Lung microvascular endothelial cell (primary cell): ENCODE measurements at places on chromosomes 2 and 18. TPM values are rescaled to one million over a fixed set of nuclear protein-coding genes. Genes with fewer than 3 reads are reported as not detected.
A peak's percentile ranks its signal among the peaks of the same experiment; 100 is the strongest.

GRCh38 chr18:72727038-72727655, 140.6 kb downstream of the NETO1 start:
- DNase-seq = no peak

DNA sequence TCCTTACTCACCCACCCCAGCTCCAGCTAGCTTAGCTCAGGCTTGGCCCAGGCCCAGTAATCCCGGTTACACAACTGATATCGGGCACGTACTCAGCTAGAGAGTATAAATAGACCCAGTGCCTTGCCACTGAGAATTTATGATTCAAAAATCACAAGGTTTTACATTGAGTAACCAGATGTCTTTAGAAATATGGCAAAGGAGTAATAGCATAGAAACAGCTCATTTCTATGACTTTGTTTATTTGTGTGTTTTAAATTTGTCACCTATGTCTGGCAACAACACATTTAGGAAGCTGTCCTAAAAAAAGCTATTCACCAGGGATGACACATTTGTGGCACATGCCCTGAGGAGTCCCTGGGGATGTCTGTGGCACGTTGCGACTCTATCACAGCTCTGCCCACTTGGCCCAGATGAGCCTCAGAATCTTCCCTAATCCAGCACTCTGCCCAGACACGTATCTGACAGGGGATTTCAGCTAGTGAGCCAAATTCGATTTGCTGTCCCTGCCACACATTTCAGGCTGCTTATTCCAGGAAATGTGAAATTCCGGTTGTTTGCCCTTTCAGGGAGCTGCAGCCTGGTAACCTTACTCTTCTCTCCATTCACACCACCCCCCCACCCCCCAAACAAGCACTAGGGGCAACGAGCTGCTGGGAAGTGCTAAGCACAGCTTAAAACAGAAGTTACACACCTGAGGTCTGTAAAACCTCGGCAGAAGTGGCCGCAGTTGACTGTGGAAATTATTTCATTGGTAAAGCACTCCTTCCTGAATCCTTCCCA, 85.4 kb upstream of the ZCCHC2 start:
- DNase-seq = peak; percentile 68

DNA sequence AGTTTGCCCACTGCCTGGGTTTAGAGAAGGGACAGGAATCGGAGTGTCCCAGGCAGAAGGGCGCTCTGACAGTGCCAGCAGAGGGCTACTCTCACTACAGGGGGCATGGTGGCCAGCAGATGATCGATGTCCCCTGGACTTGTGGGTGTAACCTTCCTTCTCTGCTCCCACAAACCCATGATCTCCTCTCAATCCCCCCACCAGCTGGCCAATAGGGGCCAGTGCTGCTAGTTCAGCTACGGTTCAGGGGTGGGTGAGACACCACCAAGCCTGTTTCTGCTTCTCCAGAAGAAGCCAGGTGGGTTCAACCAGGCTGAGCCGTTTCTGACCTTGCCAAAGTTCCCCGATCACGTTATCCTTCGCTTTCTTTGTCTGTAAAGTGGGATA, 1.3 kb downstream of the NPPC start:
- no peak for DNase-seq

DNA sequence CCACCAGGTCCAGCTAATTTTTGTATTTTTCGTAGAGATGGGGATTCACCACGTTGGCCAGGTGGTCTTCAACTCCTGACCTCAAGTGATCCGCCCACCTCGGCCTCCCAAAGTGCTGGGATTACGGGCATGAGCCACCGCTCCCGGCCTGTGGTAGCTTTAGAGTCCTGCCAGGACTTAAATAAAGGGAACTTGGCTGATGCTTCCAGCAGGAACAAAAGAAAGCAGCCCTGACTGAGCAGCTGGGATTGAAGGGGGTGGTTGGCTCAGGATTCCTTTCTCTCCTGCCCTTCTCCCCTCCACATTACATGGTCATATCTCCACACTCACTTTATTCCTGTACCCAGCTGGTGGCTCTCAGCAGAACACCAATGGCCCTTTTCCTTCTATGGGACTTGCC, 20.0 kb downstream of the EFHD1 start:
- no peak for DNase-seq

GRCh38 chr2:233174137-233174536, 77.3 kb upstream of the ATG16L1 start:
- no peak for DNase-seq

- DNase-seq = peak; percentile 82
Measured at GRCh38 chr2:24613154-24613814, 122.2 kb downstream of the NCOA1 start.

- DNase-seq = no peak
Measured at GRCh38 chr2:176566961-176567360, 297.7 kb downstream of the MTX2 start.

- no peak for DNase-seq
Measured at GRCh38 chr2:149679286-149679685, 91.7 kb upstream of the MMADHC start.

ATOH8 gene
- 9.8 and 44.6 TPM in 2 replicates for total RNA-seq

KCNG3 gene
- total RNA-seq = not detected in 2 replicates

WIPF1 gene
- total RNA-seq = 7.3 and 8.1 TPM in 2 replicates
